Activated CD4-positive, alpha-beta T cell treated with anti-CD3 and anti-CD28 coated beads, Interleukin-2, Interleukin-6, amounts not matched to agents 100 ng/mL and 50 ng/mL, durations not matched to agents 16 hours and 8 hours (primary cell): ENCODE measurements at places on chromosomes 12 and 14.

- DNase-seq, result peak; percentile 87
Measured at GRCh38 chr12:113961921-113962710, 4.0 kb downstream of the RBM19 start.

DNA sequence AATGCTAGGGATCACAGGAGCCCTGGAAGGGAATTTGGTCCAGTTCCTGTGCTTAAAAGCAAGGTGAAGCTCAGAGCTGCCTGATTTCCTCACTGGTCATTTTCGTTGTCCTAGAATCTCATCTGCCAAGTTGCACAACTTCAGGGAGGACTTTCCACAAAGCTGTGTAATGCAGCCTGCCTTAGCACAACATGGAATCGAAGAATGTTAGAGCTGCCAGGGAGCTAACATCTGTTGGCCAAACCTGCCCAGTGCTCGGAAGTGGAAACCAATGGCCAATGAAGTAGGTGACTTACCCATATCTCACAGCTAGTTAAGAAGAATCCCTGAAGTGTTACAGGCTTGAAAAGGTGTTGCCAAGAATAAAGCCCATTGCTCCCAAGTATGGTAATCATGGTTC is 79.9 kb upstream of the SSTR1 start:
- no peak for DNase-seq

- DNase-seq, result no peak
Measured at GRCh38 chr12:47602325-47602724, 103.5 kb downstream of the RPAP3 start.

GRCh38 chr14:102633906-102634595 is 41.6 kb downstream of the RCOR1 start:
- DNase-seq, result peak; percentile 77

GRCh38 chr14:67510121-67510520 is 21.6 kb upstream of the TMEM229B start:
- no peak for DNase-seq

GRCh38 chr12:122412851-122413433 is 9.5 kb downstream of the CLIP1 start:
- DNase-seq, result peak; percentile 58

DNA sequence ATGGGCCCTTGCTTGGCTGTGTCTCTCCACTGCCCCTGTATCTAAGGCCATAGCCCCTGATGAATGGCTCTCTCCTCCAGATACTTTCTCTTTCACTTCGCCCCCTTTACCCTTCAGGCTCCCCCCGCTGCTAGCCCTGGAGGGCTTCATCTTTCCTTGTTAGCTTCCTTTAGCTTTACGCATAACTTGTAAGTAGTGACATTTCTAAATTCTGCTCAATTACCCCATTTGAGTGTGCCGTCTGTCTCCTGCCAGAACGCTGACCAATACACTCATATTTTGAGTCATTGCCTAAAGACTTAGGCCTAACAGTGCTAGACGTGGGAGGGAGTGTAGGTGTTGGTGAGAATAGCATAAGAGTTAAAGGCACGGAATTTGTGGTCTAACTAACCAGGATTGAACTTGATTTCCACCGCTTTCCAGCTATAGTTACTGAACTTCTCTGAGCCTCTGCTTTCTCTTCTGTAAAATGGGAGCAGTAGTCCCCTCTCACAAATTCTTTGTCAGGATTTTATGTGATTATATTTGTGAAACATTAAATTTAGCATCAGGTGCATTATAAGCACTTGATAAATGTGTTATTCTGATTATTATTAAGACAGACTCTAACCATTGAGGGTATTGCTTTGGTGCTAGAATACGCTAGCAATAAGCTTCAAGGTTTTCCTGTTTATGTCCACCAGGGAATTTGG is 129.3 kb downstream of the ZFP36L1 start:
- DNase-seq, result peak; percentile 89

- no peak for DNase-seq
Measured at GRCh38 chr12:73220951-73221350, 948.8 kb downstream of the TRHDE start.

DNA sequence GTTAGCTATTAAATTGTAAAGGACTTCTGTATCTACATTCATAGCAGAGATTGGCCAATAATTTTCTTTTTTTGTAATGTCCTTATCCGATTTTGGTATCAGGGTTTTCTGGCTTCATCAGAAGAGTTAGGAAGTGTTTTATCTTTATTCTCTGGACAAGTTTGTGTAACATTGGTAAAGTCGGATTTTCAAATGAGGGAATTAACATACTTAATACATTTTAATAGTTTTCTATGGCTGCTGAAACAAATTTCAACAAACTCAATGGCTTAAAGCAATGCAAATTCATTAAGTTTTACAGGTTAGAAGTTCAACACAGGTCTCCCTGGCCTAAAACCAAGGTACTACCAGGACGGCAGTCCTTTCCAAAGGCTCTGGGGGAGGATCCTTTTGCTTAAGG is 13.2 kb upstream of the SLC8A3 start:
- no peak for DNase-seq

DNA sequence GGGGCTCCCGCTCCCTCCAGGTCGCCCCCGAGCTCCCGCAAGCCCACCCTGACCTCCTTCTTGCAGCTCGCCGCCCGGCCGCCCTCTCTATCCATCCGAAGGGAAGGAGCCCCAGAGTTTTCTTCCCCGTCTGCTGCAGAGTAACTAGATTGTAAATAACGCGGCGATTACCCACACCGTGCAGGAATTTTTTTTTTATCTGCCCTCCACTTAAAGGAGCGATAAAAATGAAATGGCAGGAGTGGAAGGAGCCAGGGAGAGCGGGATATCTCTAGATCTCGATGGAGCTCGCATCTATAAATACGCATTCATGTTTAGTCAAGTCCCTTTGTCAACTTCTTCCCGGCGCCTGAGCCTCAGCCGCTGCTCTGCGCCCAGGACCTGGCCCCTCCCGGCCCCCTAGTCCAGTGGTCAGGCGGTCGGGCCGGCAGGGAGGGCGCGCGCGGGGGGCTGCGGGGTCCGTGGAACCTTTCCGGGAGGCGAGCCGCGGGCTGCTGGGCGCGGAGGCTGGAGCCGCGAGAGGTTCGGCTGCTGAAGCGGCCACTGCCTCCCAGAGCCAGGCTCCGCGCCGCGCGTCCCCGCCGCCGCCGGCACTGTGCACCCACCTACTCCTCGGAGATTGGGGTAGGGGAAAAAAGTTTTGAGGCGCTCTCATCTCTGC is 386.0 kb downstream of the BCAT1 start:
- no peak for DNase-seq
